Choroid plexus epithelial cell (primary cell): ENCODE measurements at places on chromosomes 4 and X.

- DNase-seq, result no peak
These were observed 43.3 kb upstream of the PPM1K start for GRCh38 chr4:88327665-88328064.

DNA sequence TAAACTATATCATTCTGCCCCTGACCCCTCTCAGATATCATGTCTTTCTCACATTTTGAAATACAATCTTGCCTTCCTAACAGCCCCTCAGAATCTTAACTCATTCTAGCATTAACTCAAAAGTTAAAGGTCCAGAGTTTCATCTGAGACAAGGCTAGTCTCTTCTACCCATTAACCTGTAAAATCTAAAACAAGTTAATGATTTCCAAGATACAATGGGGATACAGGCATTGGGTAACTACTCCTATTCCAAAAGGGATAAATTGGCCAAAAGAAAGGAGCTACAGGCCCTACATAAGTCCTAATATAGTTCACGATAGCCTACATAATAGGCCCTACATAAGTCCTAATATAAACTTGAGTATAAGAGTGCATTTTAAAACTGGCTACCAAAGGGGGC is 18.9 kb downstream of the ADH6 start:
- DNase-seq, result no peak

DNA sequence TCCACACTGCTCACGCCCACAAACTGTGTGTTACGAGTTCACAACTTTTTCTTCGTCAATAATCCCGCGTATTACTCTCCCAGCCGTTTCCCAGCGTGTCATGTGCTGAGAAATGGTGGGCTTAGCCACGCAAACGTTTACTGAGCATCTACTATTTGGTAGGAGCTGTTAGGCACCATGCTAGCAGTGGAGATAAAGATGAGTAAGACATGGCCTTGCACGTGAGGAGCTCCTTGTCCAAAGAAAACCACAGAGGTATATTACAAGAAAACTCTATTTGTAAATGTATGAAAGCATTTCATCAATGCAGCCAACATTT is 821 bp upstream of the TMEM128 start:
- DNase-seq, result peak; percentile 36

DNA sequence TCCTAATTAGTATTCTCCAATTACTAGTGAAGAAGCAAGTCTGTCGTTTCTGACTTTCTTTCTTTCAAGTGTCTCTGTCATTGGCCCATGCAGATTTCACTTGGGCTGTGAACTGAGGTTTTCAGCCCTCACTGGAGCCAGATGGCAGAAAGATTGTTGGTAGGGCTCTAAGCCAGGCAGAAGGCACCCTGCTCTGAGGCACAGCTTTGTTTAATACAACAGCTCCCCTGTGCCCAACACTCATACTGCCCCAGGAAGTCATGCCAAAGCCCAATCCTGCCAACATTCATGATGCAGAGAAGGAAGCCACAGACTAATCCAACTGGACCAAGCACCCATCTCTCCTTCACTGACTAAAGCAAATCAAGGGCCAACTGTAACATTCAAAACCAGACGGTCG is 117.1 kb upstream of the FRG1 start:
- no peak for DNase-seq

DNA sequence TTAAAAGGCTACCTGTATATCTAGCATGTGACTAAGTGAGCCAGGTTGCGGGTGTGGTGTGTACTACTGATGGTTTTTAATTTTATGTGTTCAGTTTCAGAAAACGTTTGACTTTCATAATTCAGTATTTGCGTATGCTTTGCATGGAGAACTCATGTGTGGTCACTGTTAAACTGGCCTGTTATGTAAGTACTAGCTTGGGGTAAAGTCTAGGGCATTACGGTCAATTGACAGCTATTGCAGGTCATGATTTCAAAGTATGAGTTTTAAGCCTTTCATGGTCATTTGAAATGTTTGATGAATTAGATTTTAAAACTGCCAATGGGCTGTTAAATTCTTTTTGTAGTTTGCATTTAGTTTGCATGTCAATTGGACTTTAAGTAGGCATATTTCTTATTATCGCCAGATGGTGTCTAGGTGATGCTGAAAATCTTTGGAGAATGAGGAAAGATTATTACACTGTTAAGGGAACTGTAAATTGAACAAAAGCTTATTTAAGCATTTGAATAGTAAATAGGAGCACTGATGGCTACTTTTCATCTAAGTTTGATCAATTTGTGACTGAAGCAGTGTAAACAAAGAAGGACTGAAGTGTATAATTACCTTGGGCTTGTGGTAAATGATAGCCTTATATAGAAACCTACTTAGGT is 563.4 kb downstream of the DACH2 start:
- no peak for DNase-seq

DNA sequence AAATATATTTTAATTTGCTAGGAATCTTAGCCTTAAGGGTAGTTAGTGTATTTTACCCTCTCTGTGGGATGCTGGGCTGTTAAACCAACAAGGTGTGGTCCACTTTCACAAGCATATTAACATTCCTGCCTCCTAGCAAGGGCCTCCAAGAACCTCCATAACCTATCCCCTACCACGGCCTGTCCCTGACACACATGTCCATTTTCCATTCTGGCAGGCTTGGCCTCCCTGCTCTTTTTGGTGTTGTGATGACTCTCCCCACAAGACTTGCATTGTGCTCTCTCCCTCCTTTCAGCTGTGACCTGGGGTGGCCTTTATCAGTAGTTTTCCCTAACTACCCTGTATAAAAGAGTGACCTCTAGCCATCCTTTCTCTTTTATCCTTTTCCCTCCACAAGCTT is 120.2 kb downstream of the KLHL8 start:
- DNase-seq, result no peak
